ENCODE measurements at places on chromosomes 12 and 14.

DNA sequence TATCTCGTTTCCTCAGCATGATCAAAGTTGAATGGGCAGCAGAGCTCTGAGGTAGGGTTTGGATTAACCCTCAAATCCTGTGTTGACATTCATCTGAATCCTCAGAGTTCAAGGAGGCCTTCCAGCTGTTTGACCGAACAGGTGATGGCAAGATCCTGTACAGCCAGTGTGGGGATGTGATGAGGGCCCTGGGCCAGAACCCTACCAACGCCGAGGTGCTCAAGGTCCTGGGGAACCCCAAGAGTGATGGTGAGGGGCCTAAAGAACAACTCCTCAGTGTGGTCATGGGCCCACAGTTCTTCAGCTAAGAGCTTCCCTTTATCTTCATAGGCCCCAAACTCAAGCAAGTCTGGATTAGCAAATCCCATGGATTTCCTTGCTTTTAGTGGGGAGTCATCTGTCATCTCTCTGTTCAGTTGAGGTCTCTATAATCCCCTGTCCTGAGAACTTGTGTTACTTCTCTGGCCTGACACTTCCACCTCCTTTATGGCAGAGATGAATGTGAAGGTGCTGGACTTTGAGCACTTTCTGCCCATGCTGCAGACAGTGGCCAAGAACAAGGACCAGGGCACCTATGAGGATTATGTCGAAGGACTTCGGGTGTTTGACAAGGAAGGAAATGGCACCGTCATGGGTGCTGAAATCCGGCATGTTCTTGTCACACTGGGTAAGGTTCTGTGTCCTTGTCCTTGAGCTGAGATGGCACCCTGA is 1.5 kb downstream of the MYL6 start:
- no peak for DNase-seq

- DNase-seq = no peak
Observed at GRCh38 chr12:63078906-63079305, 72.1 kb downstream of the AVPR1A start.

DNA sequence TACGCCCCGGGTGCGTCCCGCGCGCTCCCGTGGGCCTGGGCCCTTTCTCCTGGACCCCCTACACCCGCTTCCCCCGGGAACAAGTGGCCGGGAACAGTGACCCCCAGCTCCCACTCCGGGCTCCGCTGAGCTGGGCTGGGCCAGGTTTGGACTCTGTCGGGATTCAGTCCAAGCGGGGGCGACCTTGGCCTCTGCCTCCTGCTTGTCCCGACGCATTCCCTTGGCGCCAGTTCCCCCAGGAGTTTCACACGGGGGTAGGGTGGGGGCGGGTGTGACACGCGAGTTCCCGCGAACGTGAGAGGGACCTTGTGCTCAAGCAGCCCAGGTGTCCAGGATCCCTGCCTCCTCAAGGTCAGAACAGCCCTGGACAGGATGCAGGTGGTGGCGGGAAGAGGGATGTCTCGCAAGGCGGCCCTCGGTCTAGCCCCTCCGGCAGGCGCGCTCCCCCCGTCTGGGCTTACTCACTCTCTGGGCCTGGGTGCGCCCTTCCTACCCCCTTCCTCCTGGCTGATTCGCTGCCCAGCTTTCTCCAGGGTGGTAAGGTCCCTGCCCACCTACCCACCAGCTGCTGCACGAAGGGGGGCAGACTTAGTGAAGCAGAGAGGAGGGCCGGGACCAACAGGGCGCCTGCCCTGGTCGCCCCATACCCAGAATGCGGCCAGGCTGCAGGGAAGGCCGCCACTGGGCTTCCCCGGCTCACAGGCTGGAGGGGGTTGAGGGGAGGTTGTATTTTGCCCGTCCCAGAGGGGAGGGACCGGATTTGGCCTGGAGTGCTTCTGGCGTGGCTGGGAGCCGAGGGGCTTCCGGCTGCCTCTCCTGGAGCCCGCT is 862 bp downstream of the CRIP2 start:
- DNase-seq = no peak

DNA sequence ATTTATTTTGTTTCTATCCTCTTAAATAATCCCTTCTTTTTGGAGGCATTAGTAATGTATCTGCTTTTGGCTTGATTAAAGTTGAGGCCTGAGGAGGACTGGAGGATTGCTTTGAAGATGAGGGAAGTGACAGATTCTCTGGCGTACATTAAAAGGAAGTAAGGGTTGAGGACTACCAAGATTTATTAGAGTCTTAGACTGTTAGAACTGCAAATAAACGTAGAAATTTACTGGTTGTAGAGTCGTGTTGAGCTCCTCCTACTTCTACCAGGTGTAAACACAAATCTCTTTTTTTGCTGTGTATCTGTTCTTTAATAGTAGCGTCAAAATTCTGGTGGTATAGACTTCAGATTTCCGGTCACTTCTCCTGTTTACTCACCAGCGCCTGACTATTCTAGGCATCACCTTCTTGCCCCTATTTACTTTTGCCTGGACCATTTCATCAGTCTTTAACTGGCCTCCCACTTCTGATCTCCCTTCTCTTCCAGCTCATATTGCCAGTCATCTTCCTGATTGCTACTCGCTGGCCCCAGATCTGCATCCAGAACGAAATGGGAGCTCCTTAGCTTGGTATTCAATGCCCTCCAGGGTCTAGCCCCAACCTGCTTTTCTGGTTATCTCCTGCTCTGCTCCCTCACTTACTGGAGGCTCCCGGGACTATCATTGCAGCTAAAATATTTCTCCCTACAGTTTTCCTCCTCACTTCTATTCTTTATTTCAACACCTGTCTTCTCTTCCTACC is 8.4 kb upstream of the EID3 start:
- DNase-seq = no peak

- DNase-seq = no peak
Observed at GRCh38 chr12:64268409-64268808, 46.3 kb upstream of the KICS2 start.

DNA sequence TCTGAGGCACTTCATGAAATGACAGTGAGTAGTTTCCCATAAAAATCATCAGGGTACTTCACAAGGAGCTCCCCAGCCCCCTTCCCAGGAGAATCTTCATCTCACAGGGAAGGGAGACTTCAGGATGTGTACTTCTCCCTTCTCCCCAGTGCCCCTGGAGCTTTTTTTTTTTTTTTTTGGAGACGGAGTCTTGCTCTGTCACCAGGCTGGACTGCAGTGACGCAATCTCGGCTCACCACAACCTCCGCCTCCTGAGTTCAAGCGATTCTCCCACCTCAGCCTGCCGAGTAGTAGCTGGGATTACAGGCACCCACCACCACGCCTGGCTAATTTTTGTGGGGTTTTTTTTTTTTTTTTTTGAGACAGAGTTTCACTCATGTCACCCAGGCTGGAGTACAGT is 10.4 kb downstream of the ITPK1 start:
- no peak for DNase-seq

- DNase-seq = no peak
Observed at GRCh38 chr12:18217966-18218365, 43.4 kb upstream of the PIK3C2G start.

DNA sequence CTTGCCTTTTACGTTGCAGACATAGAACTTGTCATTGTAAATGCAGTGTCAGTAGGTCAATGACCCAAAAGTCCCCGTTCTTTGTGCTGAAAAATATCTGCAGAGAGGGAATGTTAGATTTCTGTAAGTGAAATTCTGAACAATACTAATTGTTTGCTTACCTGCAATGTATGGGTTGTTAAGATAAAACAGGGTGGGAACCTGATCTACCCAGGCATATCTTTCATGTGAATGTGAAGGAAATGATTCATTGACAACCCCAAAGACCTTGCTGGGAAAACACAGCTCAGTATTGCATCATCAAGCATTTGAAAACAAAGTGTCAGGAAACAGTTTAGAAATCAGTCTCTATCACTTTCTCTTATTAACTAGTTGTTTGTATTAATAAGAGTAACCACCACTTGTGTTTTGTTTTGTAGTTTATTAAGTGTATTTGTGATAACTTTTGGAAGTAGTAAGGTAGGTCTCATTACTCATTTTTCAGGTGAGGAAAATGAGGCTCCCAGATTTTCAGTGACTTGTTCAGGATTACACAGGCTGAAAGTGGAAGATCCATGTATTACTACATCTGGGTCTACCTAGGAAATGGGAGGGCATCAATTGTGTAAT is 57.9 kb upstream of the SLC38A2 start:
- DNase-seq = no peak

DNA sequence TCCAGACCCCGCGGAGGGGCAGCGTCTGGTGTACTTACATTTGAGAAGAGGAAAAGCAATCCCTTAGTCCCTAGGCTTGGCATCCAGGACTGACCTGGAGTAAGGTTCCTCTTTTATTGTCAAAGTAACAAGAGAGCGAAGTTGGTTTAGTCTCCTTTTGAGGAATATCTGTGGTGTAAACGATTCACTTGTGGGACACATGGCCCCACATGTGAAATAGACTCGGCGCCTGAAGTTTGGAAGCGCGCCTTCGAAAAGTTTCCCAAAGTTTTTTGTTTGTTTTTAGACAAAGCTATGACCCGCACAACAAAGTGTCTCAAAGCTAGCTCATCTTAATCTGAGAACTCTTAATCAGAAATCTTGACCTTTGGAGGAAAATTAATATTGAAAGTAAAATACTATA is 744 bp downstream of the STYX start:
- DNase-seq = no peak

GRCh38 chr12:132657004-132657727 is 30.0 kb downstream of the POLE start:
- no peak for DNase-seq

GRCh38 chr12:15863984-15864383 is 18.2 kb upstream of the STRAP start:
- DNase-seq = no peak

GRCh38 chr12:104480826-104481440 is 24.2 kb downstream of the CHST11 start:
- DNase-seq = no peak

DNA sequence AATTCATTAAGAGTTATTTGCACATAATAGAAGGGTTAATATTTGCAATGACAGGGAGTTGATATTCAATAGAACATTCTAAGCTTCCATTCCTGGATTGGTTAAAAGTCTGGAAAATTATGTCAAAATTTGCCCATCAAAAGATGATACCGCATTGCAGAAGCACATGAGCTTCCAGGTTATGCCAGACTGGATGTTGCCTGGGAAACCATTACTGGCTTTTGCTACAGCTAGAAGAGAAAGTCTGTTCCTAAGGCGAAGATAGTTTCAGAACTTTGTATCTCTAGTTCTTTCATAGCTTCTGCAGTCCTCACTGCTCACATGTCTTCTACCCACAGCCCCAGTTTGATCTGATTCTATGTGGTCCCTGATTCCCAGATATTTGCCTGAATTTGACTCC is 122.4 kb upstream of the AMIGO2 start:
- no peak for DNase-seq

- no peak for DNase-seq
Observed at GRCh38 chr12:119176267-119177055, 2.3 kb upstream of the HSPB8 start.

GRCh38 chr12:131828671-131829355 is 620 bp downstream of the MMP17 start:
- DNase-seq = no peak

DNA sequence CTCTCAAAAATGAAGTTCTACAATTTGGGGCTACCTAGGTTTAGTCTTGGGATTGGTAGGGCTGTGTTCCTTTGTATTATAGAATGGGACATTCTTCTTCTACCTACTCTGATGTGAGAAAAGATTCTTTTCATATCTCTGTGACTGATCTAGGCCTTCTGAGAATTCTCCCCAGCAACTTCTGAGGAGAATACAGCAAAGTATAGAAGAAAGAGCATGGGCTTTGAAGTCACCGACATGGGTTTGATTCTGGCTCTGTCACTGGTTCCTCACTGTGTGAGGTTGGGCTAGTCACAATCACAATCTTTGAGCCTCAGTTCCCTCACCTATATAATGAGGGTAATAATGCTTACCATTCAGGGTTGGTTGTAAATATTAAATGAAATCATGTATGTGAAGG is 5.0 kb downstream of the ATN1 start:
- no peak for DNase-seq

All from activated CD4-positive, alpha-beta T cell treated with anti-CD3 and anti-CD28 coated beads for 1 hour (primary cell).